ENCODE measurements at places on chromosomes 7 and 10. TPM values are rescaled to one million over a fixed set of nuclear protein-coding genes. Genes with fewer than 3 reads are reported as not detected.
A peak's percentile ranks its signal among the peaks of the same experiment; 100 is the strongest.

Gene STK32C
- 13.4 TPM for total RNA-seq

Gene BMI1
- total RNA-seq = 83.3 TPM

GRCh38 chr7:26856176-26856985 is 8.0 kb downstream of the SKAP2 start:
- H3K36me3 ChIP-seq = no peaks in the 10 kb centered on the region
- H3K27ac ChIP-seq = no peak overlapping the region

Gene ST8SIA6
- 0.39 TPM for total RNA-seq

DNA sequence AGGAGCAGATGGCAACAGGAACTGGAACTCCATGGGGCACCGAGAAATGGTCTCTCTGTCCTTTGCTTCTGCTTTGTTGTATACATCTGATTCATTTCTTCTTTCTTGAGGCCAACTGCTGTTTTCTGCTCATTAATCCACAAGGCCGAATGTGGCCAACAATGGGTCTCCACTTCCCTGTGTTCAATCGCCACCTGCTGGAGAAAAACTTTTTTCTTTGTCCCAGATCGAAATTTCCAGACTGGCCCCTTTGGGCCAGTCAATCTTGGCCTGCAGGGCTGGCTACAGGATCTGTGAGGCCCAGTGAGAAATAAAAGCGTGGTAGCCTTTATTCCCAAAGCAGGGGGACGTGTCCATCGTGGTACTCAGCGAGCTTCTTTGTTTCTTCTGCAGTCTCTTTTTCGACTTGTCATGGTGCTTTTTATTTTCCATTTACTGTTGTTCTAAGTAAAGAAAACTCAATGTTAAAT is 58.8 kb downstream of the PARP12 start:
- no peaks in the 10 kb centered on the region for H3K4me1 ChIP-seq
- no peaks in the 10 kb centered on the region for H3K36me3 ChIP-seq
- H3K27ac ChIP-seq = no peak overlapping the region
- H3K4me3 ChIP-seq = no peak overlapping the region

Gene SBDS
- total RNA-seq = 158 TPM

Gene ZNF365
- 3.0 TPM for total RNA-seq

DNA sequence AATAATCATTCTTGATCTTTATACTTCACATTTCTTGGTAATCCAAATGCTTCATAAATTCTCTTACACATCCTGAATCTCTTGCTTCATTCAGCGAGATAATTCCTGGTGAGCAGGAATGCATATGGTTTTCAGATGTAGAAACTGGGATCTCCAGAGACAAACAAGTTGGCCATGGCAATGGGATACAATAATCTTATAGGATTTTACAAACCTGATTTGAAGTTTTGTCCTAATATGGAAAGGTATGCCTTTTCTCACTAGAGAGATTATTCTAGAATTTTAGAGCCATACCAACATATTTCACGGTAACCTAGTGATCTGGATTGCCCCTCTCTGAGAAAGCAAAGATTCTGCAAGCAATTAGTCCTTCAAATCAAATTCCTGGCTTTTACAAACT is 13.1 kb upstream of the TRDMT1 start:
- H3K4me1 ChIP-seq = peaks cover 70% of the 10 kb centered on the region
- peak overlapping the region; percentile 18 for H3K4me3 ChIP-seq
- peak overlapping the region; percentile 99 for H3K27ac ChIP-seq
- H3K27me3 ChIP-seq = no peaks in the 10 kb centered on the region

GRCh38 chr7:116754186-116754585 is 82.2 kb downstream of the MET start:
- no peaks in the 10 kb centered on the region for H3K36me3 ChIP-seq
- DNase-seq = no peak
- no peak overlapping the region for H3K4me3 ChIP-seq
- no peak overlapping the region for H3K27ac ChIP-seq

DNA sequence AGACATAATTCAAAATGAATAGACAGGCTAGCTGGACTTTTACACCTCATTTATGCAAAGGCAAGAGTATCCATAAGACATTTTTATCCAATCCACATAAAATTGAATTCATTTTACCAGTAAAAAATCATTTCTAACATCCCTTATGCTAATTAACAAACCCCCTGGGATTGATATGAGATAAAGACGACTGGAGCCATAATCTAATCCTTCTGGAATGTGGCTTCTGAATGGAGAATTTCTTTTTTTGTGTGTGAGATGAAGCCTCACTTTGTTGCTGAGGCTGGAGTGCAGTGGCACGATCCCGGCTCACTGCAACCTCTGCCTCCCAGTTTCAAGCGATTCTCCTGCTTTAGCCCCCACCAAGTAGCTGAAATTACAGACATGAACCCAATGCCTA is 90.4 kb downstream of the AKR1D1 start:
- H3K36me3 ChIP-seq = no peaks in the 10 kb centered on the region
- H3K4me3 ChIP-seq = no peak overlapping the region
- no peaks in the 10 kb centered on the region for H3K27me3 ChIP-seq
- no peak for DNase-seq
- no peak overlapping the region for H3K27ac ChIP-seq
- peaks cover 25% of the 10 kb centered on the region for H3K4me1 ChIP-seq

DNA sequence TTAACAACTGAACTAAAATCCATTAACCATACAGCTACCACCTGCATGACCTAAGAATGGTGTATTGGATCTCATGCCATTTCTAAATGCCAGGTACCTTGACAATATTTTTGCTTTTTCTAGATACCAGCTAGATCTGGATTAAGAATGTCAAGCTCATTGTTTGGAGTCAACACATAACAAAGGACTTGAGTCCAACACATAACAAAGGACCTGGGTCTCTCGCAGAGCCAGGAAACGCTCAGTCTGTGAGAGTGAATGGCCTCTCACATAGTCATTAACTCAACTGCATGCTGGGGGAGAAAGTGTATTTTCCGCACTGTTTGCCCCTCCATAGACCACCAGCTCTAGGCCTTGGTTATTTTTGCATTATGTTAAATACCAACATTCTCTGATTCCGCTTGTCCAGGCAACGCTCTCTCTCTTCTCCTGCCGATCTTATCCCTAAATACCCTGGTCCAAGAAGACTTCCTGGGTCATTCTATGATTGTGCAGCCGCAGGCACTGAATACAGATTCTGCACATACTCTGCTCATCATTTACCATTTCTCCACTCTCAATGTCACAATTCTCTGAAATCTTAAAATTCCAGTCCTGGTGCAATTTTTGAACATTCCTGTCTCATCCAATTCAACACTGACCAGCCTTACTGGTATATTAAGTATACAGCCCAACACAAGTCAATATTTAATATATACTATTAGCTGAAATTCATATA is 31.2 kb downstream of the ITIH5 start:
- H3K4me1 ChIP-seq = peaks cover 4% of the 10 kb centered on the region
- H3K27me3 ChIP-seq = no peaks in the 10 kb centered on the region
- no peak overlapping the region for H3K4me3 ChIP-seq

Gene CADPS2
- 16.1 TPM for total RNA-seq

DNA sequence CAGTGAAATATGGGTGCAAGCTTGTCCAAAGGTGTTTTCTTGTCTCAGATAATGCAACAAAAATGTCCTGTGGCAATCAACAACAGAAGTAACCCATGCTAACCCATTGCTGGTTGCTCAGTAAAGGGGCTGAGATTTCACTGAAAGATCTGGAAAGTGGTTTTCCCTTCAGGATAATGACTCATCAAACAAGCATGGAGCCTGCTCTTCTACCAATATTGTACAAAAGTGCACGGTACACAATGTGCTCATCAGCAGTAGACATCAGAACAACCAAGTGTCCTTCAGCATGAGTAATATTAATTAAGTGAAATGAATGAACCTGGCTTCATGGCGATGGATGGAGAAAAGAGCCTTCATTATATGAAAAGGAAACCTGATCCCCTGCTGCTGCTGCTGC is 287.1 kb upstream of the NEBL start:
- H3K36me3 ChIP-seq = no peaks in the 10 kb centered on the region
- peaks cover 5% of the 10 kb centered on the region for H3K4me1 ChIP-seq
- H3K27ac ChIP-seq = no peak overlapping the region
- no peak for DNase-seq
- no peaks in the 10 kb centered on the region for H3K27me3 ChIP-seq

Gene TUBAL3
- total RNA-seq = not detected

- H3K36me3 ChIP-seq = no peaks in the 10 kb centered on the region
- H3K27ac ChIP-seq = no peak overlapping the region
- DNase-seq = no peak
These were observed 240.1 kb upstream of the ADARB2 start for GRCh38 chr10:1977461-1977860.

Gene PILRB
- total RNA-seq = 16.1 TPM

DNA sequence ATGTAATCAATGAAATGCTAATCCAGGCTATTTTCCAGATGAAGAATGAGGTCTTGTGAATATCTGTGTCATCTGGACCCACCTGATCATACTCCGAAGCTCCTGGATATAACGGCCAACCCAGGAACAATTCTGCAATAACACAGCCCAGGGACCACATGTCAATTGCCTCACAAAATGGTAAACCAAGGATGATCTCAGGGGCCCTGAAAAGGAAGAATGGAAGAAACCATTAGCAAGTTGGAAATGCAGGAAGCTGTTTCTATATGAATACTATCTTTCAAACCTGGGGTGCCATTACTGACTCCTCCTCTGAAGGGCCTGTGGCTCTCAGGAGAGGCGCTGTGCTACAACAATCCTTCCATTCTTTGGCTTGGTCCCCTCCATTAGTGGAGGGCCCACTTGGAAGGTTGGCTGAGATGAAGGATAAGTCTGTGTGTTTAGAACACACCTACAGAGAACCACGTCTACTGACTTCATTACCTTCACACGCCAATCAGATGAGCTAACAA is 108.1 kb downstream of the CLEC2L start:
- no peak overlapping the region for H3K27ac ChIP-seq
- H3K4me1 ChIP-seq = no peaks in the 10 kb centered on the region
- H3K27me3 ChIP-seq = no peaks in the 10 kb centered on the region
- peaks cover 42% of the 10 kb centered on the region for H3K36me3 ChIP-seq
- no peak overlapping the region for H3K4me3 ChIP-seq

Gene JAZF1
- total RNA-seq = 36.6 TPM

DNA sequence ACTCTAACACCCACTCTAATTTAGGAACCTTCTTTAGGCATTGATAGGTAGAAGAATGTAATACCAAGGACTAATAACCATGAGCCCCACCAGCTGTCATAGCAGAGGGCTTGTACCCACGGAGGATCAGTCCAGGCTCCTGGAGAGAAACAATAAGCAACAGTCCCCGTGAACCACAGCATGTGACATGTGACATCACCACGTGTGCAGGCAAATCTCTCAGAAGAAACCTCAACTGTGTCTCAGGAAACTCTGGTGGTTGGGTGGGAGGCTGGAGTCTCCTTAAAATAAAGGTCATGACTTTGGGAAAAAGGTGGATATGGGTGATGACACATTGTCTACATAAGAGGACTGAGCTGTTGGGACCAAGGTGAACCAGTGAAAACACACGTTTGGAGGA is 653.9 kb upstream of the FOXK1 start:
- no peaks in the 10 kb centered on the region for H3K27me3 ChIP-seq
- no peaks in the 10 kb centered on the region for H3K36me3 ChIP-seq
- no peak for DNase-seq
- no peak overlapping the region for H3K4me3 ChIP-seq

DNA sequence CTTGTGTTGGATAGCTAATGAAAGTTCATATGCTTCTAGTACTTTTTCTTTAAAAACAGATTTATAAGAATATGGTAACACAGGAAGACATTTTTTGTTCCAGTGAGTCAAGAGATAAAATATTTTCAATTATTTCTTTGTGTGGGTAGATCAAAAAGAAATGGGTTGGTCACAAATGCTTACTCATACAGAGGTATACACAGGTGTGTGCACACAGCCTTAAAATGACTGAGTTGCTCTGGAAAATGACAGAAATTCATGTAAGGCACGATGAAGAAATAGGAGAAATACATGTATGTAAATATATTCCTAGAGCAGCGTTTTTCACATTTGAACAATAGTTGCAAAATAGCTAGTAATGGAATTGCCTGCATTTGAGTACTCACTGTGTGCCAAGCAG is 66.0 kb downstream of the ST7 start:
- no peak overlapping the region for H3K27ac ChIP-seq
- no peaks in the 10 kb centered on the region for H3K4me1 ChIP-seq
- DNase-seq = no peak
- no peaks in the 10 kb centered on the region for H3K27me3 ChIP-seq
- no peak overlapping the region for H3K4me3 ChIP-seq

GRCh38 chr7:155305231-155305904 is 7.7 kb downstream of the INSIG1 start:
- no peaks in the 10 kb centered on the region for H3K27me3 ChIP-seq
- no peak for DNase-seq
- H3K27ac ChIP-seq = no peak overlapping the region
- no peak overlapping the region for H3K4me3 ChIP-seq
- H3K4me1 ChIP-seq = no peaks in the 10 kb centered on the region

DNA sequence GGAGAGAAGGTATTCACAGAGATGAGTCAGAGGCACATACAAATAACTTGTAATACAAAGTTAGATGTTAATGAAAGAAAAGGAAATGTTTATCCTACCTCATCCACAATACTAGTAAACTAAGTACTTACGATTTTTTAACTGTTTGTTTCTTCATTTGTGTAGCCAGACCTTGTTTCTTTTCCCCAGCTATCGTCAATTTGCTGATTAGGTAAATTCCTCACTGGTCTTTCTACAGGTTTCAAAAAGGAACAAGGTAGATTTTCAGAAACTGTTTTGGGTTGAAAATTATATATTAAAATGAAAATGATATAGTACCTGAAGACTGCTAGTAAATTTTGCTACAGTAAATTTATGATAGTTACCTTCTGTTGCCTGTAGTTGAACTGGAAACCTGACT is 56.6 kb downstream of the PON1 start:
- no peaks in the 10 kb centered on the region for H3K4me1 ChIP-seq
- peaks cover 6% of the 10 kb centered on the region for H3K27me3 ChIP-seq
- H3K27ac ChIP-seq = no peak overlapping the region

Gene KCNIP2
- 0.58 TPM for total RNA-seq

DNA sequence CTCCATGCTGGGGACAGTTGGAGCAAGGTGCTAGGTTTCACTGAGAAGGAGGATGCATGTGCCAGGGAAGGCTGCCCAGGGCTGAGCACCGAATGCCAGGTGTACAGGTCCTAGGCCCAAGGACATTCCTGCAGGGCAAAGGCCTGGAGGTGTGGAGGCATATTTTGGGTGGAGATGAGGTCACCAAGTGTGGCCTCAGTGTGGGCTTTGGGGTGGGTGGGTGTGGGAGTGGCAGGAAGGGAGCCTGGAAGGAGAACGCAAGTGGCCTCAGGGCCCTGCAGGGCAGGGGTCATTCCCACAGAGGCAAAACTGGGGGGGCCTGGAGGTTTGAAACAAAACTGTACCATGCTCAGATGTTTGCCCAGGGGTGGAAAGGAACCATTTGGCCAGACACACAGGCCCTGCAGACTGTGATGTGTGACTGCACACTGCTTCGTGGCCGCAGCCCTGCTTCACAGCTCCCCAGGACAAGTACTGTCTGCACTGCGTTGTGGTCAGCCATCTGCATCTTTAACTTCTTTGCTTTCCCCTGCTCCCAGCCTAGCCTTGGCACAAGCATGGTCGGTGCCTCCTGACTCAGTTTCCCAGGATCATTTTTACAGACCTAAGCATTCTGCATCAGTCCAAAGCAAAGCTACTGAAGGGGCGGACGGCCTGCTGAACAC is 5.1 kb downstream of the PLPP4 start:
- H3K4me3 ChIP-seq = no peak overlapping the region
- H3K27me3 ChIP-seq = no peaks in the 10 kb centered on the region
- H3K4me1 ChIP-seq = peaks cover 49% of the 10 kb centered on the region
- no peak overlapping the region for H3K27ac ChIP-seq
